ENCODE measurements at places on chromosomes 4 and X.

DNA sequence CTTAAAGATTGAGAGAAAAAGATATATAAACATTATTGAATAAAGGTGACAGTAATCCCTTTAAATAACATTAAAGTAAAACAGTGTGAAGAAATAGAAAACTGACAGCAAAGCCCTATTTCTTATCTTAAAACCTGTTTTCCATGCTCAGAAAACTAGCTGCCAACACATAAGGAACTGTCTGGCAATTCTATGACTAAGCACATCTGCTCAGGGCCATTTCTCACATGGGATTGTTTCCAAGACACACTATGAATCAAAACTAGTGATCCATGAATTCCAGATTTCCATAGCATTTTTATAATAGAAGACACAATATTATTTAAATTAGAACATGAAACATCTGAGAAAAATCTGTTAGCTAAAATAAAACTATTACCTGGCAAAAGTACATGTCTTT lies 113.4 kb downstream of the SCLT1 start:
- DNase-seq, result no peak

DNA sequence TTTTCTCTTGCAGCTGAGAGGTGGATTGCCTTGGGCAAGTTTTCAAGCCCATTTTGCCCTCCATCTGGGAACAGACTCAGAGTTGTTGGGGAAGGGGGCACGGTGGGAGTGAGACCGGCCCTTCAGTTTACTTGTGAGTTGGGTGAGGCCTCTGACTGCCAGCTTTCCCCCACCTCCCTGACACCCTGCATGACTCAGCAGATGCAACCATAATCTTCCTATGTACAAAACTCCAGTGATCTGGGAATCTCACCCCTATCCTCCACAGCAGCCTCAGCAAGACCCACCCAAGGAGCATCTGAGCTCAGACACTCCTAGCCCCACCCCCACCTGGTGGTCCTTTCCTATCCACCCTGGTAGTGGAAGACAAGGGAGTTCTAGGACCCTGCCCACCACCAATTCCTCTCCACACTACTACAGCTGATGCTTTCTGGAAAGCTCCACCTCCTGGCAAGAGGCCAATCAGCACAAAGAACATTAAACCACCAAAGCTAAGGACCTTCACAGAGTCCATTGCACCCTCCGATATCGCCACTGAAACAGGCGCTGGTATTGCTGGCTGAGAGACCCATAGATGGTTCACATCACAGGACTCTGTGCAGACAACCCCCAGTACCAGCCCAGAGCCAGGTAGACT lies 99.4 kb upstream of the STK26 start:
- no peak for DNase-seq

GRCh38 chr4:954211-955020 lies 19.0 kb downstream of the DGKQ start:
- no peak for DNase-seq

DNA sequence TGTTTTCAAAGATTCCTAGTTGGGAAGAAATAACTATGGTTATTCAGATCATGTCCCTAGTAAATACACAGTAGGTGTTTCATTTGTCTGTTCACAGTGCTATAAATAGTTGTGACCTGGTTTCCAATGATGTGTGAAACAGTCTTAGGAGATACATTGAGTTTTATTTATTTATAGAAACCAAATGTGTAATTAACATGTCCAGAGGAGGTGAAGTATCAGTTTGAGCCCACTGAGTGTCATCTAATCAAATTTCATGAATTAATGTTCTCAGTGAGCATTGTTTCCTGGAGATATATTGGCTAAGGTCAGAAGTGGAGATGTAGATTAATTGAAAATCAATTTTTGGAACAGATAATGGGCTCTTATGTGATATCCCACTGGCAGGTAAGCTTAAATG lies 996.3 kb downstream of the FSTL5 start:
- DNase-seq, result no peak

DNA sequence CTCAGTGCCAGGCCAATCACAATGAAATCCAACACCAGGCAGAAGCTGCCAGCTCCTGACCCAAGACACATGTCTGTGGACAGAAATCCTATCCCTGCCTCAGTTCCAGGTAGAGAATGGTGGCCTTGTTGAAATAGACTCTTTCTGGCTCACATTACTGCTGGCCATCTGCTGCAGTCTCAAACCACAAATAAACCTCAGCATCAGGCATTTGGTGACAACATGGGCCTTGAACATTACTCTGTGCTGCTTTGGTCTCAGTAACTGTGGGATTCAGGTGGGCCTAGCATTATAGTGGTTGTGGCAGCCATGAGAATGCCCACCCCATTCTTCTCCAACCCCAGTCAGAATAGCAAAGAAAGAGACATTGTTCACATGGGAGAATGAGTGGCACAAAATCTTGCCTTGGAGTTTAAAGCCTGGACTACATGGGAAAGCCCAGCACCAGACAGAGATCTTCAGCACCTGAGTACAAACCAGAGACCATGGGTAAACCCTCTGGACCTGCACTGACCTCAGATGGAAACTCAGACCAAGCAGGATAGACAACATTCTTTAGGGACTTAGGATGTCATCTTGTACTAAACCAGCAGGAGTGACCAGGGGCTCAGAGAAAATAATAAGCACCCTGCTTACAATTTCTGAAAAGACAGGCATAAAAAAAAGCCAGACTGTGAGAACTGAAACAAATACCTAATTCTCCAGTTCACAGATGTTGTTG lies 50.4 kb upstream of the TRAM1L1 start:
- no peak for DNase-seq

GRCh38 chr4:117941611-117942010 lies 92.7 kb upstream of the NDST3 start:
- DNase-seq, result no peak

DNA sequence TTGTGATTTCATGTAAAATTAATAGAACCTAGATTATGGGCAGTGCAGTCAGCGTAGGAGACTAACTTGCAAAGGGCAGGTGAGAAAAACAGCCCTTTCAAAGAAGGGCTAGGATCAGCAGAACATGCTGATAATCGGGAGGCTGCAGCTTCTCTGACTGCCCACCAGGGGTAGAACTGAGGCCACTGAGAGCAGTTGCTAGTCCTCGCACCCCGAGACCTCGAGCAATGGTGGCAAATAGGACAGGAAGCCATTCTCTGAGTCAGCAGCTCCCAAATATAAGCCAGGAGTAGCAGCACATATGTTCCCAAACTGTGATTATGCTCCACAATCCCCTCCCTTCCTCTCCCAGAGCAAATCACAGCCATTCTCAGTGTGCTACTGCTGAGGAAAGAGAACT lies 186.5 kb downstream of the MSL3 start:
- DNase-seq, result no peak

- no peak for DNase-seq
Observed at GRCh38 chr4:151568966-151569365, 160.0 kb downstream of the FHIP1A start.

DNA sequence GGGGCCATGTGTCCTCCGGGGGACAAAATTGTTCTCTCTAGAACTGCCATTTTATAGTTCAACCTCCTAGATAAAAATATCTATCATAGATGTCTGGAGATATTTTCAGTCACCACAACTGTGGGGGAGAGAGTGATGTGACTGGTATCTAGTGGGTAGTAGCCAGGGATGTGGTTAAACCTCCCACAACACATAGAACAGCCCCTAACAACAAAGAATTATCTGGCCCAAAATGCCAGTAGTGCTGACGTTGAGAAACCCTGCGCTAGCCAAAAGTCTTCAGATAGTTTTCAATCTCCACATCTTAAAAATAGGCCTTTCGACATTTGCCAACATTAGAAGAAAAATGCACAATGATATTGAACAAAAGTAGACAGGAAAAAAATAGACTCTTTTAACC lies 19.0 kb upstream of the SUPT20HL2 start:
- no peak for DNase-seq

DNA sequence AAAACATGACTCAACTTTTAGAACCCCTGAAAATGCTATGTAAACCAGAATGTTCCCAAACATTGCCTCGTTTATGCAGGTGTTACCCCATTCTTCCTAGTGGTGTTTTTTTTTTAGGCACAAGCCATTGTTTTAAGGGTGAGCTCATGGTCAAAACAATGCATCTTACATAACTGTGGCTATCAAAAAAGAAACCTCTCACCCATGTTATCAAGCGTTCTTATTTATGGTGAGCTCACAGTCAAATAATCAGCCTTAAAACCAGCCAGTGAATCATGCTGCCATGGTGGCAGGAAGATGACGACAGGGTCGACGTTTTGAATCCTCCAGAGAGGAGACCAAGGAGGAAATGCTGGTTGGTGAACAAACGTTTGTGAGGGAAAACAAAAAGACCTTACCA lies 195.2 kb downstream of the KDR start:
- no peak for DNase-seq

DNA sequence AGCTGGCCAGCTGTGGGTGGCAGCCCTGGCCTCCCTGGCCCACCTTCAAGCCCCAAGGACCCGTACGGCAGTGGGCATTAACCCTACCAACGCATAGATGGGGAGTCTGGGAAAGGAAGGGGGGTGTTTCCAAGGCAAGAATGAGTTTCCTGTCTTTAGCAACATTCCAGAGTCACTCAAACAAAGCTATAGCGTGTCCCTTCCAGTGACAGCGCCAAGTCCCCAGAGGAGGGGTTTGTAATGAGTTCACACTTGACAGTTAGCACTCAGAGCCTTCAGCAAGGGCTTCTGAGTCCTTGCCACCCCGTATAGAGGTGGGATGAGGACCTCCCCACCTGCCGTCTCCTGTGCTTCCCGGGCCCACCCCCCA lies 1.8 kb downstream of the BGN start:
- DNase-seq, result no peak

- DNase-seq, result no peak
Observed at GRCh38 chr4:61770456-61770855, 570.3 kb downstream of the ADGRL3 start.

DNA sequence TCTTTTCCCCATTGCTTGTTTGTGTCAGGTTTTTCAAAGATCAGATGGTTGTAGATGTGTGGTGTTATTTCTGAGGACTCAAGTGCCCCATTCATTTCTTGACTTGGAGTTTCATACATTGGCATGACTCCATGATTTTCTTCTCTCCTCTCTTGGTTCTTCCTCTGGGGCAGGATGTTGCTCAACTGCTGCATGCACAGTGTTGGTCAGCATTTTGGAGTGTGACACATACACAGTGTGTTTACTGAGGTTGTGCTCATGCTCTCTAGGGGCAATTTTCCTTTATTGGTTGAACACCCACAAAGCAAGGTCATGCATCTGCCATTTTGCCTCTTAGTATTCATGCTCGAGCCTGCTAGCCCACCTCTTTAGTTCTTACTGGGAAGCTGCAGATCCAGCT lies 1993.8 kb downstream of the ARAP2 start:
- DNase-seq, result no peak

DNA sequence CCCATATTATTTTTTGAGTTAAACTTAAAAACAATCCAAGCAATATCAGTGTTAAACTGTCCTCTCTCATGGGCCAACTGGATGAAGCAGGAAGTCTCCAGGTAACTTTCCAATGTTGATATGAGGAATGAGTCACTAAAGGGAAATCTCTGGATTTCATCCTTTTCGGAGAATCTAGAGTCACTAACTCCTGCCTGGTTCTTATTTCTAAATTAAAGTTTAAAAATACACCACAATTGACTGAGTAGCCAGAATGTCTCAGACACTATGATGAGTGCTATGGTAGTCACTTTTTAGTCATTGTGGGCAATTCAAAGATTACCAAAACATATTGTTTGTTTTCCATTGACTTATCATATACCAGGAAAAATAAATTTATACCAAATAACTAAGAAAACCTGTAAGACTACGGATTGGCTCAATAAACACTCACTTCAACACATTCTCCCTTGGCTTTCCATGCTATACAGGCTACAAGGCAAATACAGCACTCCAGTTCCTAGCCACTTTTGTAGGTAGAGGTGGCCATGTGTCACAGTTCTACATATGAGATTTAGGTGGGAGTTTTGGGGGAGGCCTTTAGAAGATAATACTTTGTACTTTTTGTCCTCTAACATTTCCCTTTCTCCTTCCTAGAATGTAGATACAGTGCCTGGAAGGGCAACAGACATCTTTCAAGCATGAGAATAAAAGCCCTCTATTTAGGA lies 8.6 kb downstream of the SLC9B2 start:
- DNase-seq, result no peak

DNA sequence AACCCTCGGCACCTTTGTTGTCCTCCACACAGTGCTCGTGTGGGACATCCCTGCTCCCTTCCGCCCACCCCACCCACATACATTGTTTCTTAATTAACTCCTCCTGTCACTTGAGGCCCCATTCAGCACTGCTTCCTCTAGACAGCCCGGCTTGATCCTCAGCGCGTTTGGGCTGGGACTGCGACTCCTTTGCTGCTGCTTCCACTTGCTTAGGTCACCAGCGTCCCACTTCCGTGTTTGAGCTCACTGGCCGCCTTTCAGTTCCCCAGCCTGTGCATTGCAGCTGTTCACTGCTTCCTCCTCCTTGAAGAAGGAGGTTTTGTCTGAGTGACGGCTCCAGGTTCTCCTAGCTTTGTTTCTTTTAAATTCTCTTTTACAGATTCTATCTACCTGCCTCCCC lies 16.1 kb downstream of the RNF4 start:
- peak; percentile 63 for DNase-seq

DNA sequence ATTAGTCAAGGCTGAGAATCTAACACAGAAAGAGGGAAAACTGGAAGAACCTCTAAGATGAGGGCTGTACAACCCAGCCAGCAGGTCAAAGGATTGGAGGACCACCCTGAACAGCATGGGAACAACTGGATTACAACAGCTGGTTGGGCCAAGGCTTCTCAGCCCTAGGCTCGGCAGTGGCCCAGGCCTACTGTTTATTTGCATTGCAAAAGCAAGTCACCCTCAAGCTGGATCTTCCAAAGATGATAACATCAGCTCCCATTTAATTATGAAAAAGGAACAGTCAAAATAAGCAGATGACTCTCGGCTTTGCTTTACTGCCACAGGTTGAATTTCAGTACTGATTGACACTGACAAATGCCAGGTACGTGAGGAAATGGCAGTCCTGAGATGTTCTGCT lies 61.8 kb downstream of the GPC3 start:
- DNase-seq, result no peak

DNA sequence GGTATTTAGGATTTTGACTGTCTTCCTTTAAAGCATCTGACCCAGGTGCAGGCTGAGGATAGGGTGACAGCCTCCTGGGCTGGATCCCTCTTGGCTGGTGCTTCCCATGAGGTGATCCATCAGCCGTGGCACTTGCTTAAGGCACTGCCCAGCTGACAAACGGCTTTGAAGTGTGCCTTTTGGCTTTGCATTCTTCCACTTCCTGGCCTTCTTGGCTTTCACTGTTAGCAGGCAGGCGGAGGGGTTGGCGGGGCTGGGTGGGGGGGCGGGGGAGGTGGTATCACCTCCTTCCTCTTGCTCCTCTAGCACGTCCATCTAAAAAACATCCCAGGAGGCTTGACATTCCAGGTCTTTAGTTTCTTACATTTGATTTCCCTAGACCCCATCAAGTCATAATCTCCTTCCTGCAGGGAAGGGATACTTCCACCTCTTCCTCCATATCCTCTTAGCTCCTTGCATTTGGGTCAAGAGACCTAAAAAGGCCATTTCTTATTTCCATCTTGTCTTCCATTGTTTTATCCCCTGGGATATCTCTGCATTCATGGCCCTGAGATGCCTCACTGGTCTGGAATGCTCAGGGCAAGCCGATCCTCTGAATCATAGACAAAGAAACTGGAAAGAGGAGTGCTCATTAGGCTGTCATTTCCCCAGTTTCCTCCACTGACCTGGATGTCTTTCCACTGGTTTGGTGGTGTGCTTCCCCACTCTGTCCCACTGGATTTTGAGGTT lies 11.3 kb upstream of the APLN start:
- DNase-seq, result no peak
